ENCODE measurements at places on chromosomes 12 and 14.

DNA sequence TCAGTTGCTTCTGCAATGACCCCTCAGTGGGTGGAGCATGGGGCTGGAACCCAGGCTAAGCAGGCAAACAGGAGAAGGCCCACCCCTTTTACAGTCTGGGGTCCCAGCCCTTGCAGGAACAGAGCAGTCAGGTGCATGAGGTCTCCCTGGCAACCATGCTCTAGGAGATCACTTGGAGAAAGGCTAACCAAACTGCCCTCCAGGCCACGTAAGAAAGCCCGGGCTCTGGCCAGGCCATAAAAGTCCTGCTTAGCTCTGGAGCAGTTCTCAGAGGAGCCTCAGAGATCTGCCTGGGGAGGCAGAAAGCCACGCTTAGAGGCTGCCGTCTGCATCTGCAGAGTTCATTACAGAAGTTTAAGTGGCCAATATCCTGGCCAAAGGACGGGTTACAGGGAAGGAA, 15.0 kb upstream of the TC2N start:
- DNase-seq, result no peak

DNA sequence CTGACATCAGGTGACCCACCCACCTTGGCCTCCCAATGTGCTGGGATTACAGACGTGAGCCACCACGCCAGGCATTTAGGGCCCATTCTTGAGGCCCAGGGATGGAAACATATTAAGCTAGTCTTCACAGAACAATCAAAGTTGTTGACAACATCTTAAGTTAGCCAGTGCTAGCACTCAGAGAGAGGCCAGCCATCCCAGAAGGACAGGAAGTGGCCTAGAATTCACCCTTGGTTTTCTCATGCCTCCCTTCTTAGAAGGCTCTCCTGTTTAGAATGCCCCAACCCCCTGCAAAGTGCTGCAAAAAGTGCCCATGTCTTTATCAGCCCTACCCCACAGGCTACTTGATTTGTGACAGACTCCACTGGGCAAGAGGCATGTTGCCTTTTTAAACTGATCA, 12.1 kb upstream of the OR6J1 start:
- no peak for DNase-seq

DNA sequence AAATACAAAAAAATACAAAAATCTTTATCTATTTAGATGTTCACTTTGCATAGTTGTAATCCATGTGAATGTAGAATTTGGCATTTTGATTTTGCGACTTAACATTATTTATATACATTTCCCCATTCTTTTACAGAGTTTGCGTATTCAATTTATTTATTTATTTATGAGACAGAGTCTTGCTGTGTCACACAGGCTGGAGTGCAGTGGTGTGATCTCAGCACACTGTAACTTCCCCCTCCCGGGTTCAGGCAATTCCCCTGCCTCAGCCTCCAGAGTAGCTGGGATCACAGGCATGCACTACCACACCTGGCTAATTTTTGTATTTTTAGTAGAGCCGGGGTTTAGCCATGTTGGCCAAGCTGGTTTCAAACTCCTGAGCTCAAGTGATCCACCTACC, 25.3 kb upstream of the STRN3 start:
- DNase-seq, result no peak

DNA sequence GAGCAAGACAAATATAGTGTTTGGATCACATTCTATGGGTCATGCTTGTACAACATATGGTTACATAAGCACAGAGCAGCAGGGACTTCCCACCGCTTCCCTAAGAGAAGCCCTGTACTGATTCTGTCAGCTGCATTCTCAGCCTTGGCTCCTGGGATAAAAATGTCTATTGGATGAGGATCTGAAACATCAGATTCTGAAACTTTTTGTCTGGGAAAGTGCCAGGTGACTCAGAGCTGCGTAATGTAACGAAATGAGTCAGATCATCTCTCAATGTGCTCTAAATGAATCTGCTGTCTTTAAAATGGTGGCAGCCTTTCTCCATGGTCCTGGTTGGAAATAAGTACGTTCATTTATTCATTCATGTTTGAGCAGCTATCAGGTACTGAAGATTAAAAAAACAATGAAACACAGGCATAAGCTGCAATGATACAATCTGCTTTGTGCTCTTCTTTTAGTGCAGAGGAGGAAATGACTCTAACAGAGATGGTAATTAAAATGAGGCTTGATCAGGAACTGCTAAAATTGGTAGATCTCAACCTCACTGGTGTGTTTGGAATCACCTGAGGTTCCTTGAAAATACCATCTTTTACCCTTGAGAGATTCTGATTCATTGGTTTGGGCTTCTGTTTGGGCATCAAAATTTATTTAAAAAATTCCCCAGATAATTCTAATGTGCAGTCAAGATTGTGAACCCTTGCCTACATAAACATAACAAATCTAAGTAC, 99.1 kb upstream of the NAP1L1 start:
- no peak for DNase-seq

- DNase-seq, result no peak
Measured at GRCh38 chr12:24111616-24112015, 162.1 kb upstream of the SOX5 start.

GRCh38 chr14:95047754-95048153, 109.6 kb downstream of the DICER1 start:
- no peak for DNase-seq

DNA sequence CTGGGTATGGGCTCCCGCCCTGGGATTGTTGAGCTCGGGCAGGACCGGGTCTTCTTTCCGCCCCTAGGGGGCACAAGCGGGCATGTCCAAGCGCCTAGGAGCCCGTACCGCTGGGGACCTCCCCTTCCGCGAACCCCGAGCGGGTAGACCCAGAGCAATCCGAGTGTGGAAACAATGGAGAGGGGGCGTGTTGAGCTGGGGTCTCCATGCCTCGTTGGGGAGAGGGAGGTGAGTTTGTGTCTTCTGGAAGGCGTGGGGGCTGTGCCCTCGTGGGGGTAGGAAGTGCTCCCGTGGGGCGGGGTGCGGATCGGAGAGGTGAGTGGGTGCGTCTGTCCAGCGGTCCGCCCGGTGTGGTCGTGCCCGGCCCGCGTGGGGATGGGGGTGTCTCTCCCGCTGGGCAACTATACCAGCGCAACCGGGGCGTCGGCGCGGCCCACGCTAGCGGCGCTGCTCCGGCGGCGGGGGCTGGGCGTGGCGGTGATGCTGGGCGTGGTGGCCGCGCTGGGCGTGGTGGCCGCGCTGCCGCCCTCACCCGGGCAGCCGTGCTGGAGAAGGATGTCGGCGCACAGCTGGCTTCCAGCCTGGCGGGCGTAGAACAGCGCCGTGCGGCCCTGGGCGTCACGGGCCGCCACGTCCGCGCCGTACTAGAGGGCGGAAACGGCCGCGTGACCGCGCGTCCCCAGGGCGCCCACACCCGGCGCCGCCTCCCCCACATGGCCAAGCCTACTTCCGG, 12.2 kb downstream of the AGAP2 start:
- DNase-seq, result peak; percentile 70

DNA sequence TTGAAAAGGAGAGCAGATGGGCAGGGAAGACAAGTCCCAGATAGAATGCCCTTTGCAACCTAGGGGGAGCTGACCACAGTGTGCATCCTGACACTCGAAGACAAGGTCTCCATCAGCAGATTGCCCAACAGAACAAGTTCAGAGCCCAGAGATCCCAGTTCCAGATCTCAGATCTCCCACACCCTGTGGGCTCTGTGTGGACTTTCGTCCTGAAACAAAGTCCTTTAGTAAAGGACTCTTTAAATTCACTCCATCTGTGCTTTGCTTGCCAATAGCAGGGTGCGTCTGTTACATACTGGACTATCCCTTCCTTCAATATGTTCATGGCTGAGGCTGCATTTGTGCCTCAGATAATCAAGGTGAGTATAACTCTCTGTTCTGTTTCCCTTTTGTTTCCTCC, 8.7 kb upstream of the C1RL start:
- DNase-seq, result no peak

DNA sequence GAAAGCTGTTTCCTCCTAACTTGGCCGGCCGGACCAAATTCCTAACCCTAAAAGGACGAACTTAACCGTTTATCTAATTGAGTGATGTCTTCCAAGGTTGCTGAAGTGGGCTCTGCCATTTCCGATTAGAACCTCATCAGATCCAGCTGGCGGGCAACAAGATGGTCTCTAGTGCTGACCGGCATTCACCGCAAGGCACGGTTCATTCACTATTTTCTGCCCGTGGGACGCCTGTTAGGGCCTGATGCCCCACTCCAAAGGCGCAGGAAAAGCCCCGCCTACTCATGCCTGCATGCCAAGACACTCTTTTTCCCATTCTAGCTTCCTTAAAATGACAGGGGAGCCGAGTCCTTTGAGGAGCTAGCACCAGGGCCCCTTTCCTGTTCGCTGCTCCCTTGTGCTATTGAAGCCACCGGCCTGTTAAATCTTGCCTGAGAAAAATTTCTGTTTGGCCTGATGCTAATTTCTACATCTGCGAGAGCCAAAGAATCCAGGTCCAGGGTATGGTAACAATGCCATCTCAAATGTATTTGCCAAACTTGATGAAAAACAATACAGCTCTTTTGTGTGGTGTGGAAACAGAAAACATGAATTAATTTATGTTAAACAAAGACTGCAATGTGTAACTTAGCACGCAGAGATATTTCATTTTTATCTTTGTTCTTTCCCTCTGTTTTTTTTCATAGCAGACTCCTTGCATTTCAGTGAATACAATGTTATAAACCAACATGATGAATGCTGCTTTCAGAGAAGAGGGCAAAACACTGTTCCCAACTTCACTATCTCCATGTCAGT, 1071.2 kb upstream of the USP15 start:
- no peak for DNase-seq

- no peak for DNase-seq
Measured at GRCh38 chr12:113647048-113647447, 175.4 kb upstream of the LHX5 start.

- no peak for DNase-seq
Measured at GRCh38 chr12:131105736-131106348, 152.1 kb downstream of the ADGRD1 start.

- no peak for DNase-seq
Measured at GRCh38 chr14:35789651-35790050, 19.4 kb downstream of the RALGAPA1 start.

GRCh38 chr12:82414044-82414443, 55.7 kb downstream of the METTL25 start:
- DNase-seq, result no peak

DNA sequence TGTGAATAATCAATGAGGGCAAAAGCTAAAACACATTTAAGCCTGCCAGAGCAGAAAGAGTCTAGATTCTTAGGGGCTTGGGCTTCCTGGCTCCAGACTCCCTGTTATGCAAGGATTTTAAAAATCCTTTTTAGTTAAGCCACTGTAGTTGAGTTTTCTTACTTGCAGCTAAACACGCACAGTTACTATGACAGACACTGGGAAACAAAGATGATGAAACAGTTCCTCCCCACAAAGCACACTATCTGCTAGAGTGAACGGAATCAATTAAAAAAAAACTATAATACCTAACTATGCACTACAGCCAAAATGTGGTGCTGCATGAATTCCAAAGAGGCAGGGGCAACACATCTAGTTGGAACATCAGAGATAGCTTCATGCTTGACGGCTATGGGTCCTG, 28.2 kb downstream of the RPS6KA5 start:
- no peak for DNase-seq

DNA sequence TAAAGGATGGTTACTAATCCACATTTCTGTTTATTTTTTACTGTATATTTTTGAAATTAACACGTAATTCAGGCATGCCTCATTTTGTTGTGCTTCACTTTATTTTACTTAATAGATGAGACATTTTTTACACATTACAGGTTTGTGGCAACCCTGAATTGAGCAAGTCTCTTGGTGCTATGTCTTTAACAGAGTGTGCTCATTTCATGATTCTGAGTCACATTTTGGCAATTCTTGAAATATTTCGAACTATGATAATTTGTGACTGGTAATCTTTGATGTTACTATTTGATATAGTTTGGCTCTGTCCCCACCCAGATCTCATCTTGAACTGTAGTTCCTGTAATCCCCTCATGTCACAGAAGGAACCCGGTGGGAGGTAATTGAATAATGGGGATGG, 1120.5 kb upstream of the FLRT2 start:
- DNase-seq, result no peak

DNA sequence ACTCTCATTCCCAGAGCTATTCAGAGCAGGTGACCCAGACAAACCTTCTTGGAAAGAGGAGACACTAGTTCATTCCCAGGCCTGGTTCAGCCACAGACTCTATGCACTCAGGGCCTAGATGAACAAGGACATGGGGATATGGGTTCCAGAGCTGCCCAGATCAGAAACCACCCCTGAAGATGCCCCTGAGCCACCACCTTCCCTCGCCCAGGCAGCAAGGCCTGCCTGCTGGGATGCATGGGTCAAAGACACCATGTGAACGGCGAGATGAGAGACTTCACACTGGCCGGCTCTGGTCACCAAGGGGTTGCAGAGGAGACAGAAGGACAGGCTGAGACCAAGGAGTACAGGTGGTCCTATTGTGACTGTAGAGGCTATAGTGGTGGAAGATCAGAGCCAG, 4.1 kb downstream of the SERPINA12 start:
- DNase-seq, result no peak

Data from mucosa of gallbladder (tissue), 1 donor.